ENCODE measurements at places on chromosomes 13 and 19. TPM values are rescaled to one million over a fixed set of nuclear protein-coding genes. Genes with fewer than 3 reads are reported as not detected.
A peak's percentile ranks its signal among the peaks of the same experiment; 100 is the strongest.

Gene IZUMO4
- 1.2 TPM for total RNA-seq

GRCh38 chr13:109131698-109132257 lies 502.4 kb downstream of the MYO16 start:
- no peak for DNase-seq

DNA sequence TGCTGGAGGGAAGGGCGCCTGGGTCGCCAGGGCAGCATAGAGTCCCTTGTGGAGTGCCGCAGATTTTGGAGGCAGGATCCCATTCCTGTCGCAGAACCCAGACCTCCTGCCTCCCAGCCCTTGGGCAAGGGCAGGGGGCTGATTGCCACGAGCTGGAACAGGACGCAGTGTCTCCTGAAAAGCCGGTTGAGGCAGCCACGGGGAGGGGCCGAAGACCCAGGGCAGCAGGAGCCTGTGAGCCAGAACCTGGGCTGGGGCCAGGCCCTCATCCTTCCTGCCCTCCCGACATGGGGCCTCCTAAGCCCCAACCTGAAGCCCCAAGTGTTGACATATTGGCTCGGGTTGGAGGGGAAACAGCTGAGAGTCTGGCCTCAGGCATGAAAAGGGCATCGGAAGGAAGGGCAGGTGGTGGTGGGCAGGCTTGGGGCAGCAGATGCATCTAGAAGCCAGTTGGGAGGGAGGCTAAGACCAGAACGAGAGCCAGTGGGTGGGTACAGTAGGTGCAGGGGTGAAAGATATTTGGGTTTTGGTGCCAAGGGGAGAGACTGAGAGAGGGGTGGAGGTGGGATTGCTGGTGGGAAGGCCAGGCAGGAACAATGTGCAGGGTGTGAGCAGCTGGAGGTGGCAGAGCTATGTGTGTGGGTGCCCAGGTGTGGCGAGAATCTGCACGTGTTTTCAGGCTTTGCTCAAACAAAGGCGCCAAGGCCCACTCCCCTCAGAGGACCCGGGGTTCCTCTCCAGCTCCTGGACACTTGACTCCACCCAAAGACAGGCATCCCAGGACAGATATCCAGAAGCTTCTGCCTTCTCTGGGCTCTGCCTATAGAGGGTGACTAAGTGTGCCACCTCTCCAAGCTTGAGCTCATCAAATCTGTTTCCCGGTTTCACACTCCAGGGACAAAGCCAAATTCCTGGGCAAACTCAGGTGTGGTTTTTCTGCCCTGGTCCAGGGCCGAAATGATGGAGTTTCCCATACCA lies 1.4 kb upstream of the SBSN start:
- DNase-seq, result no peak

DNA sequence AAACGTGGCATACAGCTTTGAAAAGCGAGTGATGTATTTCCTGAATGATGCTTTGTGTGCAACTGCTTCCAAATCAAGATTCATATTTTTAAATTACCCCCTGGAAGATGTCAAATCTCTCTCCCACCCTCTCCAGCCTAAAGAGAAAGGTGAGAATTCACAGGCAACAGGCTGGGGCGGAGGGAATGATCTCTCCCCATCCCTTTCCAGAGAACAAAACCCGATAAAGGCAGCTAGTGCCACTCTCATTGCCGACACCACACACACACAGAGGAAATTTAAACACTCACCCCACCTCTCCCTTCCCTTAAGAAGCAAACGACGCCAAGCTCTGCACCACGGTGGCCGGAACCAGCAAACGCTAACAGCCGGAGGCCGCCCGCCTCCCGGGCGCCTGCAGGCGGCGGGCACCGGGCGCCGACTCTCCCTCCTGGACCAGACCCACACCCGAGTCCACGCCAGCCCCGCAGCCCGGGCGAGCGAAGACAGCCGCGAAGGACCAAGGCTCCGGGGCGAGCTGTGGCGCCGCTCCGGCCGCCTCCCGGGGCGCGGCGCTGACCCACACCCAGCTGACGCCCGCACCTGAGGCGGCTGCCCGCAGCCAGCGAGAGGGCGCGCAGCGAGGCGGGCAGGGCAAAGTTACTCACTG lies 477 bp downstream of the LNX2 start:
- no peak for DNase-seq

Gene LHFPL6
- total RNA-seq, result 29.2 TPM

Gene SPTBN4
- total RNA-seq, result 0.72 TPM

DNA sequence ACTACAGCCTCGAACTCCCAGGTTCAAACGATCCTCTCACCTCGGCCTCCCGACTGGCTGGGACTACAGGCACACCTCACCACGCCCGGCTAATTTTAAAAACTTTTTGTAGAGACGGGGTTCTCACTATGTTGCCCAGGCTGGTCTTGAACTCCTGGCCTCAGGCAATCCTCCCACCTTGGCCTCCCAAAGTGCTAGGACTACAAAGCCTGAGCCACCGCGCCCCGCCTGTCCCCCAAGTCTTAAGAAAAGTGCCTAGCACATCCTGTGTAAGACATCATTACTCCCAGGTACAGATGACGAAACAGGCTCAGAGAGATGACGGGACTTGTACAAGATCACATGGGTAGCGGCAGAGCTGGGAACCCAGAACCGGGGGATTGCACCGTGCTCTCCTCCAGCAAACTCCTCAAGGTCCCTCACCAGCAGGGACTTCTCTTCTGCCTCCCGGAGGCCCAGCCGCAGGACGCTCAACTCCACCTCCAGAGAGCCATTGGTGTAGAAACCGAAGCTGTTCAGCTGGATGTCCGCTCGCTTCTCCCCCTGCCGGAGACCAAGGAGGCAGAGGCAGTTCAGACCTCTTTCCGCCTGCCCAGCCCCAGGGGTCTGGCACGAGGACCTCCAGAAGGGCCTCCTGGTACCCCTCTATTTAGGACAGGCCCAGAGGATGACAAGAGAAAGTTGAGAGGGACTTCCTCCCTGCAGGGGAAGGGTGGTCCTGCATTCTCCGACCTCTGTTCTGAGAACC lies 1.0 kb downstream of the GPR108 start:
- DNase-seq, result peak; percentile 92

Gene WASF3
- 7.7 TPM for total RNA-seq

GRCh38 chr13:99980201-99980823 lies 1.3 kb upstream of the ZIC2 start:
- DNase-seq, result peak; percentile 76

GRCh38 chr19:30564551-30565011 lies 192.4 kb downstream of the ZNF536 start:
- DNase-seq, result no peak

DNA sequence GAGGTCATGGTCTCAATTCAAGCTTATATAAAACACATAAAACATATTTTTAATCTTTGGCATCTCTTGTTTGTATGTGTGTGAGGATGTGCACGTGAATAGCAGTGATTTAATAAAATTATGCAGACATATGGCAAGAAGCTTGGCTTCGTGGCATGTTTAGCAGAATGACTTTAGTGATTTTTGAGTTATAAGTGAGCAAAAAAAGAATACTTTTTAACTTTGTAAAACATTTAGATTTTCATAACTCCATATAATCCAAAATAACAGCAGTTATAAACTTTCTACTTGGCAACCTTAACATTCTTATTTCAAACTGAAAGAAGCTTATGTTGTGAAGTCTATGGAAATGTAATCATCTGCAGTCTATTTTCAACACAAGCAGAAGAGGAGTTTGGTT lies 120.6 kb downstream of the SLITRK1 start:
- DNase-seq, result no peak

All from mammary epithelial cell (primary cell).